ENCODE measurements at places on chromosomes 6 and 20. TPM values are rescaled to one million over a fixed set of nuclear protein-coding genes. Genes with fewer than 3 reads are reported as not detected.

MYBL2 gene
- polyA plus RNA-seq = not detected

AURKA gene
- 0.43 TPM for polyA plus RNA-seq

CRYBG1 gene
- polyA plus RNA-seq = 18.3 TPM

COL19A1 gene
- polyA plus RNA-seq = 0.02 TPM

COL10A1 gene
- polyA plus RNA-seq = 0.07 TPM

LY6G6D gene
- polyA plus RNA-seq = not detected

TMEM244 gene
- polyA plus RNA-seq = not detected

SYCP2 gene
- polyA plus RNA-seq = 0.76 TPM

HCK gene
- 0.46 TPM for polyA plus RNA-seq

ID4 gene
- polyA plus RNA-seq = not detected

DEFB124 gene
- polyA plus RNA-seq = not detected

CBLN4 gene
- not detected for polyA plus RNA-seq

ETV7 gene
- 0.79 TPM for polyA plus RNA-seq

FRS3 gene
- 2.4 TPM for polyA plus RNA-seq

CAP2 gene
- not detected for polyA plus RNA-seq

BCAS4 gene
- 24.1 TPM for polyA plus RNA-seq

TSPO2 gene
- not detected for polyA plus RNA-seq

NCOA7 gene
- polyA plus RNA-seq = 12.8 TPM

ZMYND8 gene
- 28.7 TPM for polyA plus RNA-seq

PLN gene
- polyA plus RNA-seq = 0.34 TPM

ANKRD66 gene
- not detected for polyA plus RNA-seq

EDN3 gene
- polyA plus RNA-seq = 0.32 TPM

TTBK1 gene
- not detected for polyA plus RNA-seq

ITPA gene
- polyA plus RNA-seq = 50.1 TPM

RAB44 gene
- polyA plus RNA-seq = not detected

MAK gene
- not detected for polyA plus RNA-seq

HTR1E gene
- not detected for polyA plus RNA-seq

FNDC1 gene
- polyA plus RNA-seq = not detected

SPAG4 gene
- not detected for polyA plus RNA-seq

Data from naive thymus-derived CD4-positive, alpha-beta T cell (primary cell).